AG09309 (cell line): ENCODE measurements at places on chromosomes 13 and 19.
A peak's percentile ranks its signal among the peaks of the same experiment; 100 is the strongest.

DNA sequence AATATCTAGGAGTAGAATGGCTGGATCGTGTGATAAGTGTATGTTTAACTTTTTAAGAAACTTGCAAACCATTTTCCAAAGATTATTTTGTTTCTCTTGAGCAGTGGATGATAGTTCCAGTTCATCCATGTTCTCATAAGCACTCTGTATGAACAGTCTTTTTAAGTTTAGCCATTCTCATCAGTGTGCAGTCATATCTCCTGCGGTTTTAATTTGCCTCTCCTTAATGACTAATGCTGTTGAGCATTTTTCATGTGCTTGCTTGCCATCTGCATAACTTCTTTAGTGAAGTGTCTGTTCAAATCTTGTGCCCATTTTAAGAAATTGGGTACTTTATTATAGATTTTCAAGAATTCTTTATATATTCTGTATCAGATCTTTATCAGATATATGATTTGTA is 58.6 kb downstream of the WASF3 start:
- DNase-seq: peak; percentile 35

DNA sequence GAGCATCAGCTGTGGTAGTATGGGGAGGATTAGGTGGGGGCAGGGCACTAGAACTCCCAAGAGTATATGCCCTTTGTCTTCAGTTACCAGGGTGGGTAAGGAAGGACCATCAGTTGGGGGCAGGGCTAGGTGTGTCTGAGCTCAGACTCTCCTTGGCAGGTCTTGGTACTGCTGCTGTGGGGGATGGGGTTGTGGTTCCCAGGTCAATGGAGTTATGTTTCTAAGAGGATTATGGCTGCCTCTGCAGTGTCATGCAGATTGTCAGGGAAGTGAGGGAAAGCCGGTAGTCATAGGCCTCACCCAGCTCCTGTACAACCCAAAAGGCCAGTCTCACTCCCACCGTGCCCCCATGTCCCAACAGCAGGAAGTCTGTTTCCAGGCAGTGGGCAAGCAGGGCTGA is 8.8 kb upstream of the ZNF578 start:
- no peak for DNase-seq

DNA sequence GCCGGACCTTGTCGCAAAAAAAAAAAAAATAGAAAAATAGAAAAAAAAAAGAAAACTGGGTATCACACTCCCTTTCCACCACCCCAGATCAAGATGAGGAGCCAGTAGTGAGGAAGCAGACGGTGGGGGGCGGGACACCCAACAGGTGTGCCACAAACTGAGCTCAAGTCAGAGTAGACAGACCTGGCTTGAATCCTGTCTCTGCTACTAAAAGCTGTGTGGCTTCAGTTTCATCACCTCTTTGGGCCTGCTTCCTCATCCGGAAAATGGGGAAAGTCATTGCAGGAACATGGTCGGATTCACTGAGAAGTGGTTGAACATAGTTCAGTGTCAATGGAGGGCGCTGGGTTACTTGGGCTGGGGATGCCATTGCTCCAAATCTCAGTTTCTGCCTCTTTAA is 2.9 kb downstream of the HIF3A start:
- DNase-seq: no peak

- DNase-seq: no peak
Observed at GRCh38 chr19:51771376-51772130, 10.6 kb downstream of the FPR2 start.

DNA sequence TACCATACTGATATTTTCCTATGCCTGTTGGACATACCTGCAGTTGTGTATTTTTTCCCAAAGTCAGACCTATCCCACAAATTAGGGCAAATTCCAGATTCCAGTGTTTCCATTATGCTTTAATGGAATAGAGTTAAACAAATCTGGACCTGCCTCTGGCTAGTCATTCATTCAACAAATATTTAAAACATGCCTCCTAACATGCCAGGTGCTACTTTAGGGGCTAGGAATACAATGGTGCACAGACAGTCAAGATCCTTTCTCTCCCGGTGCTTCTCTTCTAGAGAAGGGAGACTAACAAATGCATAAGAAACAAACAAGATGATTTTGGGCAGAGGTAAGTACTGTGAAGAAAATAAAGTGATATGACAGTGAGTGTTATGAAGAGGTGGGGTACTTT is 7.5 kb upstream of the WDFY2 start:
- no peak for DNase-seq

DNA sequence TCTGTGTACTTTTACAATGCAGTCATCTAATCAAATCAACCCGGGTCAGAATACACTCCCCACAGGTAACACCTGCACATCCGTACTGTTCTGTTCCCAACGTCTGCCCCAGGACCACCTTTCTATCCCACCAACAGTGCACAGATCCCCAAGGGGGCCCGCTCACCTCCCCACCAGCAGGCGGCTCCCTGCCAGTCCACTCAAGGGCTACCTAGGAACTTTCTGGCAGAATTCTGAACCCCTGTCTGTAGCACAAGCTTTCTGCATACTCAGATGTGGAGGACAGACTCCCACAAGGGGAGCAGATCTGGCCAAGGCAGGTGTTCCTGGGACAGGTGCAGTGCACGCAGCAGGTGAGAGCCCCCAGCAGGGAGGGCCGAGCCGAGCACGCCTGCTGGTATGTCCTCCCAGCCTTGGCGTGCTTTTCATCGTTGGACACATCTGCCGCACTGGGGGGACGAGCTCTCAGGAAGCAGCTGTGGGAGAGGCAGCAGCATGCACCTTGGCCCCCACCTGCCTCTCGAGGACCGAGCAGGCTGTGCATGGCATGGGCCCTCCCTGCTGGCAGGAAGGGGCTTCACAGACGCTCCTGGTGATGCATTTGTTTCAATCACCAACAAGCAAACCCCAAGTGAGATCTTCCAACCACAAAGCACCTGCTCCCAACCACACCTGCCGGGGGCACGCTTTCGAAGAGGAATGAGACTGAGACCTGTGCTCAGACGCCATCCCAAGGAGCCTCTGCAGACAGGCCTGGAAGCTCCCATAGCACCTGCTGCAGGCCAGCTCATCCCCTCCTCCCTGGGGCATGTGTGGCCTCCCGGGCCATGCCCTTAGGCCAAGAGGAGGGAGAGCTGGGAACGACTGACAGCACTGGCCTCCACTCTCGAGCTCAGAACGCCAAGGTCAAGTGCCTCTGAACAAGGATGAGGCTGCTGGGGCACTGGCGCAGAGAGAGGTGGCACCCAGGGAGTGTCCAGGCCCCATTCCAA is 35.9 kb downstream of the RAB20 start:
- no peak for DNase-seq

DNA sequence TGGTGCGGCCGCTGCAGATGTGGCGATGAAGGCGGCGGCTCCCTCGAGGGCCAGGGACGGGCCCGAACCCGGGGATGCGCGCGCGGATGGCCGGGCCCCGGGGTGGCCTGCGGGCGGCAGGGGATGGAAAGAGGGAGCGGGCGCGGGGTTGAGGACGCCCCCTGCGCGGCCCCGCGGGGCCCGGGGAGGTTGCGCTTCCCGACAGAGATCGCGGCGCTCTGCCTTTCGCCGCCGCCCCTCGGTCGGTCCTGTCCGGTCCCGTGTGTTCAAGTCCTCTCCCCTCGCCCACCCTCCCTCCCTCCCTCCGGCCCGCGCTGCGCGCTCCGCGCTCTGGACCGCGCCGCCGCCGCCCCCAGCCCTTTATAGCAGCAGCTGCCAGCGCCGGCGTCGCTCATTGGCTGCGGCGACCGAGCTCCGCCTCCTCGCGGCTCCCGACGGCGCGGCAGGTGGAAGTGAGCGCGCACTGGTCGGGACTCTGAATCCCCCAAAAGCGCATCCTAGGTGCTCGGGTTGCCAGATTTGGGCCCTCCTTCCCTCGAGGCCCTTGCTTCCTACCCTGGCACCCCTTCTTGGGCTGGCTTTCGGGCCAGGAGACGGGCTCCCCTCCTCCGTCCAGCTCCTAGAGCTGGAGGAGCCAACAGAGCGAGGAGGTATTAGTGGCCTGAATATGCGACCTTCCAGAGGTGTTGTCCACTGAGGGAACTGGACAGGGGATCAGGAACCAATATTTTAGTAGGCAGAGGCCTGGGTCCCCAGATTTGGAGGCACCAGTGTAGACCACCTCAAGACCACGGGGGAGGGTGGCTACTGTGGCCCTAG is at the start of gene ELAVL3:
Gene ELAVL3 (minus strand): TSS at position 332 of the 819 bp plus-strand sequence. CDS start 438 bp downstream, outside the sequence.
- DNase-seq: no peak

GRCh38 chr13:98489446-98490194 is 87.3 kb downstream of the STK24 start:
- DNase-seq: no peak

DNA sequence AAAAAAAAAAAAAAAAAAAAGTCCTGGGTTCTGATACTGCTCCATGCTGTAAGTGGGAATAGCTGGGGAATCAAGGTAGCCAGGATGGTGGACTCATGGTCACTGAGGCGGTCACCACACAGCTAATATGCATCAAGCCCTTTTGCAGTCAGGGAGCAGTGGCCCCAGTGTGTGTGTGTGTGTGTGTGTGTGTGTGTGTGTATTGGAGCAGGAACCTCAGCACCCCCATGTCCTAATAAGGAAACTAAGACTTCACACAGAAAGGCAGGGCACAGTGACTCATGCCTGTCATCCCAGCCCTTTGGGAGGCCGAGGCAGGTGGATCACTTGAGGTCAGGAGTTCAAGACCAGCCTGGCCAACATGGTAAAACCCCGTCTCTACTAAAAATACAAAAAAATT is 12.0 kb downstream of the B3GNT3 start:
- no peak for DNase-seq

- no peak for DNase-seq
Observed at GRCh38 chr13:95568131-95568530, 15.6 kb downstream of the CLDN10 start.

- no peak for DNase-seq
Observed at GRCh38 chr19:16370641-16371391, 46.2 kb downstream of the KLF2 start.

DNA sequence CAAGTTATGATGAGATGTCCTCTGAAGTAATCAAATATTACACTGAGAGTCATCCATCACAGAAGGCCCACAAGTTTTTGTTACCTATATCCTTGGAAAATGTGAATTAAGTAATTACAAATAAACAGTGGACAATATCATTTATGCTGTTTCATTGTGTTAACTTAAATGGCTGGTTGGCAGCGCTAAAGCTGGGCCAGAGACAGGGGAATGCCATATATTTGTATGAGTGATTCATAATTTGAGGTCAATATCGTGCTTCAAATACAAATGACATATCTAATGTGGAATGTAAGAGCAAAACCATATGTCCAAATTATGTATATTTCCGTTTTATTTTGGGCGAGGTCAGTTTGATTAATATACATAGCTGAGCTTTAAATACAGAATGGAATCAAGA is 1556.2 kb downstream of the SLITRK5 start:
- no peak for DNase-seq
